ENCODE measurements at places on chromosomes 12 and 14. TPM values are rescaled to one million over a fixed set of nuclear protein-coding genes. Genes with fewer than 3 reads are reported as not detected.

DNA sequence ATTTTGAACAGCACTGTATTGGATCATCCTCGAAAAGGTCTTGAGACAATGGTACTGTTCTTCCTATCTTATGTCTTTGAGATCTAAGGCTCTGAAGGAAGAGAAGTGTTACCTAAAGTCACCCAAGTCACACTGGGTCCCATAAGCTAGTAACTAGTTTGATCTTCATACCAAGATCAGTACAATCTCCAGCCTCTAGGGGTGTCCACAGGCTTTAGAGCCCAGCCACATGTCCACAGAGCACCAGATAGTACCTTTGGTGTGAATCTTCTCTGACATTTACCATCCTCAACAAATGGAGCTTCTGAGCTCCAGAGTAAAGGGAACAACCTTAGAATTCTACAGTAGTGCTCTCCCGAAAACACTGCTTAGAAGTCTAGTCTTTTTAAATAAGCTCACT is 78.7 kb downstream of the KSR2 start:
- H3K27ac ChIP-seq = no peak overlapping the region
- H3K27me3 ChIP-seq = peaks cover 10% of the 10 kb centered on the region
- DNase-seq = no peak

The HOXC10 gene
- total RNA-seq = not detected

GRCh38 chr12:109988903-109989302 is 7.3 kb downstream of the GIT2 start:
- H3K27ac ChIP-seq = no peak overlapping the region
- no peak for DNase-seq
- peaks cover 59% of the 10 kb centered on the region for H3K36me3 ChIP-seq
- no peak overlapping the region for H3K4me3 ChIP-seq

- H3K4me3 ChIP-seq = no peak overlapping the region
- H3K36me3 ChIP-seq = no peaks in the 10 kb centered on the region
- H3K27ac ChIP-seq = no peak overlapping the region
- H3K27me3 ChIP-seq = peaks cover 17% of the 10 kb centered on the region
- no peak for DNase-seq
These were observed 20.7 kb upstream of the PPP1R12A start for GRCh38 chr12:79955561-79955960.

The PTPRR gene
- total RNA-seq = not detected

GRCh38 chr14:24051789-24052655 is at the start of gene CARMIL3:
CARMIL3 (plus strand) TSS chr14:24052009; CDS start chr14:24052154, 145 bp downstream.
- H3K4me1 ChIP-seq = peaks cover 16% of the 10 kb centered on the region
- H3K36me3 ChIP-seq = no peaks in the 10 kb centered on the region
- H3K27me3 ChIP-seq = peaks cover 32% of the 10 kb centered on the region
- peak; percentile 79 for DNase-seq

- no peak for DNase-seq
- peaks cover 3% of the 10 kb centered on the region for H3K36me3 ChIP-seq
- peaks cover 2% of the 10 kb centered on the region for H3K4me1 ChIP-seq
- no peak overlapping the region for H3K27ac ChIP-seq
- H3K4me3 ChIP-seq = no peak overlapping the region
- H3K27me3 ChIP-seq = peaks cover 6% of the 10 kb centered on the region
These were observed 21.9 kb downstream of the PPP2R5C start for GRCh38 chr14:101783260-101784016.

- no peaks in the 10 kb centered on the region for H3K36me3 ChIP-seq
- peaks cover 3% of the 10 kb centered on the region for H3K27me3 ChIP-seq
- no peak for DNase-seq
- no peak overlapping the region for H3K27ac ChIP-seq
- no peak overlapping the region for H3K4me3 ChIP-seq
These were observed 365.6 kb upstream of the TMPO start for GRCh38 chr12:98149691-98150210.

DNA sequence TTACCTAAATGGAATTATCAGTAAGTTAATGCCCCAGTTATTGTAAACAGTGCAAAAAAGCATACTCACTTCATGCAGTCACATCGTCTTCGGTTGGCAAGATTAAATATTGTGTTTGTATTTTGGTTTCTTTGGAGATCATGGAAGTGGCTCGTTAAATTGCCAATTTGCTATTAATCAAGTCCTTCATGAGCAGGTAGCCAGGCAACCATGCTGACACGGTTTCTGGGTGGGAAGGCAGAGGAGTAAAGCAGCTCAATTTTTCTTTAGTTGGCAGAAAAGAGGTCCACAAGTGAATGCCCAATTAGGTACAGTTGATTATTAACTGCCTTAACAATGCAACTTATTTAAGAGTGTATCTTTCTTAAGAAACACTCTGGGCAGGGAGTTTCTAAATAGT is 43.9 kb downstream of the PPP4R3A start:
- no peak for DNase-seq
- H3K27me3 ChIP-seq = no peaks in the 10 kb centered on the region
- H3K4me3 ChIP-seq = no peak overlapping the region
- H3K4me1 ChIP-seq = peaks cover 21% of the 10 kb centered on the region

- peaks cover 6% of the 10 kb centered on the region for H3K4me1 ChIP-seq
- H3K36me3 ChIP-seq = no peaks in the 10 kb centered on the region
- no peak overlapping the region for H3K27ac ChIP-seq
- H3K27me3 ChIP-seq = peaks cover 33% of the 10 kb centered on the region
- H3K4me3 ChIP-seq = no peak overlapping the region
- DNase-seq = peak; percentile 53
These were observed 127.3 kb downstream of the SCARB1 start for GRCh38 chr12:124736115-124737039.

- H3K27me3 ChIP-seq = no peaks in the 10 kb centered on the region
- H3K4me1 ChIP-seq = no peaks in the 10 kb centered on the region
- DNase-seq = peak; percentile 65
- H3K36me3 ChIP-seq = no peaks in the 10 kb centered on the region
- no peak overlapping the region for H3K27ac ChIP-seq
- no peak overlapping the region for H3K4me3 ChIP-seq
These were observed 65.3 kb downstream of the IFT43 start for GRCh38 chr14:76050797-76051392.

Data from activated CD8-positive, alpha-beta memory T cell treated with anti-CD3 and anti-CD28 coated beads, Interleukin-2, amount 10 ng/mL, durations not matched to agents 7 days and 5 days (primary cell).